NCI-H82 (cell line): ENCODE measurements at places on chromosomes 1 and 21.

DNA sequence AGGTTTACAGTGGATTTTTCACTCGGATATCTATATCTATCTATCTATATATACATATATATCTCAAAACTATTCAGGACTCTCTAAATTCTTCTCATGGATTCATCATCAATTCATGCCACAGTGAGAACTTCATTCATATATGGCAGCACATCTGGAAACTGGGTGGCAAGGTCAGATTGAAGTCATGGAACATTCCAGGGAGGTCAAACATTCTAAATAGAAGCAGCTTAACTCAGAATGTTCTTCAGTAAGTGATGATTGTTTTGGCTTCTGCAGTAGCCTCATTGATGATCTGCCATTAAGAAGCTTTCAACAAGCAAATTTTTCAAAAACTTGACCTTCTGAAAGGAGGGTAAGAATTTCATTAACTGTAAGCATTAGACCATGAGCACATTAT is 46.9 kb upstream of the ADAMTS1 start:
- no peak for DNase-seq

GRCh38 chr1:154551474-154551873 is 7.0 kb downstream of the UBE2Q1 start:
- no peak for DNase-seq

DNA sequence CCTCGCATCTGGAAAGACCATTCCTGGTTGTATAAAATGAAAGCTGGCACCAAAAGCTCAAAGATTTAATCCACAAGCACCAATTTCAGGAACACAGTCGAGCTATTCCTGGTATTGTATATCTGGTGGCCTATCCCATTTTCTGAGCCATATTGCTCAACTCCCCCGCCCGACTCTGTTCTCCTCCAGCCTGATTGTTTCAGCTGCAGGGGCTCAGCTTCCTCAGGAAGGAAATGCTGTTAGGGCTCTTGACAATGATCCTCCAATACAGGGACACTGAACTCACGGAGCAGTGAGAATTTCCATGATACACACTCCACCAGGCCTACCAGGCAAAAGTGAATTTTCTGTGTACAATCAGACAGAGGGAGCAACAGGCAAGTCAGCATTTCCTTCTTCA is 16.9 kb upstream of the TDRD10 start:
- DNase-seq = no peak

DNA sequence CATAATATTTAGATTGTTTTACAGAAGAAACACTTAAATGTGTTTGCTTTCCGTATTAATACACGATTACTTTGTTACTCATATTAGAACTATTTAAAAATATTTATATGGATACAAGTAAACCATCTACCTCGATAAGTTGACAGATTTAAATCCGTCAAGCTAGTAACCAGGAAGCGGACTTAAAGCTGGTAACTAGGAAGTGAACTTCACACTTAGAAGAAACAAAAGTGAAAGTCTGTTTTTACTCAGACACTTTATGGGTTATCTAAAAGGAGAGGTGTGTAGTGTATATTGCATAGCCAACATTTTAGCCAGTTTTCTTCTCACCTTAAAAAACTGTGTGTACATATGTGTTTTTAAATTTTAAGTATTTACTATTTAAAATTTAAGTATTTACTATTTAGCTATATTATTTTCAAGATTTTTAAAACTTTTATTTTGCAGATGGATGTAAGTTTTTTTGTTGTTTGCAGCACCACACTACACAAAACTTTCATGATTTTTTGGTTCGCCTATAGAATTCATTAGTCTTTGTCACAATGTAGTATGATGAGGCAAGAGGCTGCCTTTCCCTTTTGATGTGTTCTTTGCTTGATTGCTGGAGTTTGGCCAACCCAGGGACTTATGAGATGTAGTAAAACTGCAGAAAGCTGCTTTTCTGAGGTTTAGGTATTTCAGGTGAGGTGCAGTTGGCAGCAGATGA is 2.7 kb downstream of the USP25 start:
- DNase-seq = peak; percentile 39

- peak; percentile 45 for DNase-seq
Observed at GRCh38 chr1:6184083-6184783, 4.1 kb upstream of the CHD5 start.

DNA sequence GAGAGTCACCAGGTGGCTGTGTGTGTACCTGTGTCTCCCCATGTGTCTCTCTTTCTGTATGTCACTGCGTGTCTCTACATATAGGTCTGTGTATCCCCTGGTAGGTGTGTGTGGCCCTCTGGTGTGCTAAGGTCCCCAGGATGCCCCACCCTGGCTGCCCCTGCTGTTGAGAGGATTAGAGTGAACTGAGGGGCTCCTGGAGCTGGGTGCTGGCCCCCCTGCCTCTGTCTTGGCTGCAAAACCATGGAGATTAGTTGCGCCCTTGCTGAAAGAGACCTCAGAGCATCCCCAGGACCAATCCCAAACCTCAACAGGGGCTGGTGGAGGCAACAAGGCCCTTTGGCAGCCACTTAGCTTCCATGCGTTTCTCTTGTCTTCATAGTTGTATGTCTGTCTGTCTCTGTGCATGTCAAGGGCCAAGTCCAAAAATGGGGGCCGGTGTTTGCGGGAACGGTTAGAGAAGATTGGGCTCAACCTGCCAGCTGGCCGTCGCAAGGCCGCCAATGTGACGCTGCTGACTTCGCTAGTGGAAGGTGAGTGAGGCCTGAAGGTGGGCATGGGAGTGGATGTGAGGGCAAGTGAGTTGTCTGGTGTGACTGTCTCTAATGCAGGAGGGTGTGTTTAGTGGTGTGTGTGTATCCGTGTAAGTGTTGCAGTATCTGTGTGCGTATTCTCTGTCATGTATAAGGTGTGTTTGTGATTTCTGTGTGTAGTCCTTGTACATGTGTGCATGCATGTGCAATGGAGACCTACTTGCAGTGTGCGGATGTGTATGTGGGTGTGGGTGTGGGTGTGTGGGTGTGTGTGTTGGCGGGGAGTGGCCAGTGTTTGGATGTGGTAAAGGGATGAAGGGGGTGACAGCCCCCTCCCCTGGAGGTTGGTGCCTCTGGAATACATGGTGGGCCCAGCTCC is 16.7 kb downstream of the TFAP2E start:
- no peak for DNase-seq

- peak; percentile 92 for DNase-seq
Observed at GRCh38 chr1:45010855-45011811, at the start of gene HECTD3. Gene HECTD3, minus strand, starts transcription at chr1:45011324. Its CDS starts 67 bp downstream, at chr1:45011257.

DNA sequence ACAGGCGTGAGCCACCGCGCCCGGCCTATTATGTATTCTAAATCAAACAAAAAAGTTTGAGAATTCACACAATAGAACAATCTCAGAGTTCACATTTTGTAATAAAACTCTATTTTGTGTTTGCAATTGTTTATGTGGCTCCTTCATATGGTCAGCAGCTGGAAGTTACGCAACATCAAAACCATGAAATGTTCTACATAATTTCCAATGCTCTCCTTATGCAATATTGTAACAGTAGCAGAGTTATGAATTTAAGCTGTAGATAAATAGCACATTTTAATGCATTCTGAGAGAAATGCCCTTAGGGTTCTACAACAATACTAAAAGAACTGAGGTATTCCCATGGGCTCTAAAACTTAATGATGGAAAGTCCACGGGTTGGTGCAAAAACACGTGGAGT is 62.3 kb upstream of the COL11A1 start:
- no peak for DNase-seq

DNA sequence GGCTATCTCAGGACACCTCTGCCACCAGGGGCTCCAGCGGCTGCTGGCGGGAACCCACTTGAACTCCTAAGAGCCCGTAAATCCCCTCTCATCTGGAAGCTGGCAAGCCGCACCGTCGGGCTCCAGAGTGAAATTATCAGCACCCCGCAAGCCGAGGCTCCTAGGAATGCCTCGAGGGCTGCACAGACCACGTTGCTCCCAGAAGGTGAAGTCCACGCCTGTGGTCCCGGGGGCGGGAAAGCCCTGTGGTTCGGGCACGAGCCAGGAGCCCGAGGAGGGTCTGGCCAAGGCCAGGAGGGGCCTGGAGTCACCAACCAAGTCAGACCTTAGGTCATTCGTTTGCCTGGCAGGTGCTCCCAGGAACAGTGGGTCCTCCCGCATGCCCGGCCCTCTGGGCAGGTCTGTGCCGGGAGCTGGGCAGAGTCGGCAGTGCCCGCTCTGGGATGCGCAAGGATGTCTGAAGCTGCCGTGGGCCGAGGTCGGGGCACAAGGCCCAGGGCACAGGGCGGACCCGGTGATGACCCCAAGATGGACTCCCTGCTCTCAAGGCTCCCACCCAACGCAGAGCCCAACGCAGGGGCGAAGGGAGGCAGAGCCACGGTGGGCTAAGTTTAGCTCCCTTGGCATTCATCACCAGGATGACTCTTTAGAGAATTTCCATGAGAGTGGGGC is 8.9 kb downstream of the ACTRT2 start:
- DNase-seq = no peak
